ENCODE measurements at places on chromosomes 4 and X.

DNA sequence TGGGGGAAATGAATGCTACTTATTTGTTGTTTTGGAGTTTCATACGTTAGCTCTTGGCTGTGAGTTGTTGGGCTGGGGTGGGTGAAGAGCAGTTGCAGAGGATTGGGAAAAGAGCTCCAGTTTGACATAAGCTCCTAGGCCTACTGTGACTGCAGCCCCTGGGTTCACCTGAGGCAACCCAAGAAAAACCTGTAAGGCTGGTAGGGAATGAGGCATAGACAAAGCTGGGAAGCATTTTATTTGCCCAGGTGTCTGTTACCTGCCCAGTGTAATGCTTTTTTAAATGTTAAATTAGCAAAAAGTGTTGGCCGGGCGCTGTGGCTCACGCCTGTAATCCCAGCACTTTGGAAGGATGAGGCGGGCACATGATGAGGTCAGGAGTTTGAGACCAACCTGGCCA is 160.0 kb downstream of the FHIP1A start:
- DNase-seq: no peak

DNA sequence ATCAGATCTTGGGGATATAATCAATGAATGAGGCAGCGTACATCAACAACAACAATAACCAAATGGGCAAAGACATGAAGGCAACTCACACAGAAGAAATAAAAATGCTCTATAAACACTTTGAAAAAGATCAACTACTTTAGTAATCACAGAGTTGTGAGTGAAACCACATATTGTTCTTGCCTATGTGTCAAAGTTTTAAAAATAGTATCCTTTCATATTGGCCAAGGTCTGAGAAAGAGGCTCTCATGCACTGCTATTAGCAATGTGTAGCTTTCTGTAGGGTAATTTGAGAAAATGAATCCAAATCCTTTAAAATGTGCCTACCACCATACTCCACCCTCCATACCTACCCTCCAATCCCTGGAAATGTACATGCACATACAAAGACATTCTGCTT is 25.0 kb downstream of the COQ2 start:
- no peak for DNase-seq

DNA sequence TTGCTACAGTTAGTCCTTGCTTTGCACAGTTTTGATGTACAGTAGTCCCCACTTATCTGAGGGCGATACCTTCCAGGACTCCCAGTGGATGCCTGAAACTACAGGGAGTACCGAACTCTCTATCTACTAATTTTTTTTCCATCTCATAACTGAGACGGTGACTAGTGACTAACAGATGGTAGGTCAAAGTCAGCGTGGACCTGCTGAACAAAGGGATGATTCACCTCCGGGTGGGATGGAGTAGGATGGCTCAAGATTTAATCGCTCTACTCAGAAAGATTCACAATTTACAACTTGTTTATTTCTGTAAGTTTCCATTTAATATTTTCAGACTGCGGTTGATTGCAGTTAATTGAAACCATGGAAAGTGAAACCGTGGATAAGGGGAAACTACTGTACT is 655.8 kb downstream of the ZNF674 start:
- DNase-seq: no peak

GRCh38 chr4:103786014-103786413 is 66.2 kb upstream of the TACR3 start:
- no peak for DNase-seq

DNA sequence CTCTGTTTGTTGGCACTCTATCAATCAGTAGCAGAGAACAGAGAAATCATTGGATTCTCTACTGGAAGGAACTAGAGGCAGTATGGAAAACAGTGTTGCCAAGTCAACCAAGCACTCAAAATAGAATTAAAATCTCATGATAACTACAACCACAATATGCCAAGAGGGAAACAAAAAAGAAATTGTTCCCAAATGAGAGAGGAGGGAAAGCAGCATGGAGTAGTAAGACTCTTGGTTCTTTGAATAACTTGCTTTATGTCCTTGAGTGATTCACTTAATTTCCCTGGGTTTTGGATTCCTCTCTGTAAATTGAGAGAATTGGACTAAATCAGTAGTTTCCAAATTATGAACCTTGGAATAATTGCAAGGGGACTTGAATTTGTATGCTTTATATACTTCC is 285.5 kb upstream of the ANKRD50 start:
- no peak for DNase-seq

- DNase-seq: no peak
Observed at GRCh38 chr4:47899639-47900038, 14.7 kb downstream of the NFXL1 start.

GRCh38 chr4:128565565-128566186 is 243.8 kb upstream of the JADE1 start:
- peak; percentile 34 for DNase-seq

- no peak for DNase-seq
Observed at GRCh38 chrX:96692454-96692853, 7.8 kb downstream of the DIAPH2 start.
